ENCODE measurements at places on chromosomes 3 and 15.

DNA sequence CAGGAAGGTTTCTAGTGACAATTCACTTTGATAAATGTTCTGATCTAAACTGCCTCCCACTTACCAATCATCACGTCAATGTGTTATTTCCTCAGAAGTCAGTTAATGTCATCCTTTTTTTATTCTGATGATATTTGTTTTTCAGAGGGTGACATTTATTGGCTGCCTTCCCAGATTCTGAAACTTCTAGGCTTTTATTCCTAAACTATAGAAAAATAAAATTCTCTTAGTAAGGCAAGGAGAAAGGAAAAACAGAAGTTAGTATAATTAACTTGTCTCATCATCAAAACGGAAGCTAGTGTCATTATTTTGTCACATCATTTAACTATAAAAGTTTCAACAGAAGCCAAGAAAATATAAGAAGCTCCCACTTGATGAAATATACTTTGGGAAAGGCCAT lies 100.0 kb upstream of the C3orf80 start:
- no peak for DNase-seq

- DNase-seq = no peak
Measured at GRCh38 chr3:63918321-63918720, 6.1 kb upstream of the SCAANT1 start.

- DNase-seq = no peak
Measured at GRCh38 chr15:31040611-31041010, 49.2 kb upstream of the MTMR10 start.

DNA sequence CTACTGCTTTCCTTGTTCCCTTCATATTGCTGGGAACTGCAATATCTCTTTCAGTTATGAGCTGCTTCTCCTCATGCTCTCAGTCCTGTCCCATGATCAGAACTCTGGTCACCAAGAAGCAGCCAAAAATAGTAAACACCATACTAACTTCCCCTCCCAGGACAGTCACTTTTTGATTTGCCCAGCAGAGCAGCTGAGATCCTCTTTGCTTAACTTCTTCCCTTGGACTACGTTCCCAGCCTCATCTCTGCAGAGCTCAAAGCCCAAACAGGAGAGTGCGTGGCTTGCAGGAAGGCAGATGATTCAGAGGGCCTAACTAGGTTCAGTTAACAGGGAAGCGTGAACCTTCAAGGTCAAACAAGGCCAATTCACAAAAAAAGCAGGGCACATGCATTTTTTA lies 153.2 kb downstream of the CTNNB1 start:
- DNase-seq = no peak

GRCh38 chr3:114351123-114351821 lies 57.4 kb downstream of the TIGIT start:
- DNase-seq = no peak

GRCh38 chr3:152609891-152610290 lies 225.0 kb upstream of the P2RY1 start:
- no peak for DNase-seq

DNA sequence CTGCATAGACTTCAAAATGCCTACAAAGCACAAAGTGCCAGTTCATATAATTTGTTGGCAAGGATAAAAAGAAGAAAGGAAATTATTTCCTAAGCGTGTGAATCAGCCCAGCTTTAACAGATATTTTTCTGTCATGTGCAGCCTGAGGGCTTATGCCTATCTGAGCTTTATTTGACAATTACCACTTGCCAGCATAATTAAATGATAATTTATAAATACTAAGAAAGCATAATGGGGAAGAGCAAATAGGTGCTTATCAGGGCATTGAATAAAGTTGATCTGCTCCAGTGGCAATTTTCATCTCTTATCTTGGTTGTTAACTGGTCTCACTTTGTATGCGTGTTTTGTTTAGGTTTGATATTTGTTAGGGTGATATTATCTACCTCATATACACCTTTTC lies 313.4 kb upstream of the DNAJC19 start:
- DNase-seq = no peak

DNA sequence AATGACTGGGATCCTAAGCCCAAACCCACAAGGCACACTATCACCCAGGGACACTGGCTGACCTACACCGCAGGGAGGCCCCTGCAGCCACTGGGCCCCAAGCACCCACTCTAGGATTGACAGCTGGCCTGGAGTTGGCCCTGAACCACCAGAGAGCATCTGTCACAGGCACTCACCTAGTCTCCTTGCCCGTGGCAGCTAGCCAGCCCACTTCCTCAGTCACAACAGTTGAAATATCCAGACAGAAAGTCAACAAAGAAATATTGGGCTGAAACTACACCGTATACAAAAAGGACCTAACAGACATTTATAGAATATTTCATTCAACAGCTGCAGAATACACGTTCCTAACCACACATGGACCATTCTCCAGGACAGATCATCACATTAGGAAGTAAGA lies 5.2 kb upstream of the SPINK8 start:
- DNase-seq = no peak

DNA sequence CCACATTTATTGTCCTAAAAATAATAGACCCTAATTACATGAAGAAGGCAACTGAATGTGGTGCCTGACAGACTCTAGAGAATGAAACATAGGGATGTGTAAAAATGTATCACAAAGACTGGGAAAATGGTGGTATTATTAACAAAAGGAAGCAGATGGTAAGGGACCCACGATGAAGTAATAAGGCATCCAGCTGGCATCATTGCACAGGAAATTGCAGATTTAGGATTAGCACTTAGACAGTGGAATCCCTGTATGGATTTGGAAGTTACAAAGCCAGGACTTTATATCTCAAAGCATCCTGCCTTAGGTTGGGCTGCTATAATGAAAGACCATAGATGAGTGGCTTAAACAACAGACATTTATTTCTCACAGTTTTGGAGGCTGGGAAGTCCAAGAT lies 104.3 kb downstream of the PPM1L start:
- no peak for DNase-seq

GRCh38 chr15:50148362-50148963 lies 29.4 kb upstream of the ATP8B4 start:
- DNase-seq = no peak

GRCh38 chr15:56356616-56357015 lies 8.6 kb upstream of the TEX9 start:
- DNase-seq = no peak

DNA sequence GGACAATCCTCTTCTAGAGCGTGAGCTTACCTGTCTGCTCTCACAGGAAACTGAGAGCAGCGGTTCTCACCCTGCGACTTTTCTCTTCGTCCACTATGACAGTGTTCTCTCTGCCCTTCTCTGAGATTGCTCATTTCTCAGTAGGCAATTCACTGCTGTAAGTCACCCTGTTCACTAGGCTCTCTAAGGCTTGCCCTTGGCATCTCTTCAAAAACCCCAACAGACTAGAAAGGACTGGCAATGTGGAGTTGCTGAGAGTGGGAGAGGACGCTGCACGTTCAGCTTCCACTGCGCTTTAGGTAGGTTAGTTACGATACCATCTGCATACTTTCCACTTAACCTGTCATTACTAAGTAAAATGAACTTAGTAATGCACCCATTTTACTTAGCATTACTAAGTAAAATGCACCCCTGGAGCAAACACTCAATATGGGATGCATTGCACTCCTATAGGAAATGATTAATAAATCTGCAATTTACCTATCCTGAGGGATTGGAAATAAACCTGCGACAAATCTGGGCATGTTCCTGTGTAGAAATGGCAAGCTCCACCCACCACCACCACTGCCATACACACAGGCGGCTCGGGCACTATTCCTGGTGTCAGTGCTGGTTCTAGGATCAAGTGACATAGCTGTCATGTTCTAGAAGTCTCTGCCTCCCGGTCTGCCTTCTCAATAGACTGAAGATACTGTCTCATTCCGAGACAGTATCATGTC lies 21.4 kb downstream of the XPC start:
- no peak for DNase-seq

DNA sequence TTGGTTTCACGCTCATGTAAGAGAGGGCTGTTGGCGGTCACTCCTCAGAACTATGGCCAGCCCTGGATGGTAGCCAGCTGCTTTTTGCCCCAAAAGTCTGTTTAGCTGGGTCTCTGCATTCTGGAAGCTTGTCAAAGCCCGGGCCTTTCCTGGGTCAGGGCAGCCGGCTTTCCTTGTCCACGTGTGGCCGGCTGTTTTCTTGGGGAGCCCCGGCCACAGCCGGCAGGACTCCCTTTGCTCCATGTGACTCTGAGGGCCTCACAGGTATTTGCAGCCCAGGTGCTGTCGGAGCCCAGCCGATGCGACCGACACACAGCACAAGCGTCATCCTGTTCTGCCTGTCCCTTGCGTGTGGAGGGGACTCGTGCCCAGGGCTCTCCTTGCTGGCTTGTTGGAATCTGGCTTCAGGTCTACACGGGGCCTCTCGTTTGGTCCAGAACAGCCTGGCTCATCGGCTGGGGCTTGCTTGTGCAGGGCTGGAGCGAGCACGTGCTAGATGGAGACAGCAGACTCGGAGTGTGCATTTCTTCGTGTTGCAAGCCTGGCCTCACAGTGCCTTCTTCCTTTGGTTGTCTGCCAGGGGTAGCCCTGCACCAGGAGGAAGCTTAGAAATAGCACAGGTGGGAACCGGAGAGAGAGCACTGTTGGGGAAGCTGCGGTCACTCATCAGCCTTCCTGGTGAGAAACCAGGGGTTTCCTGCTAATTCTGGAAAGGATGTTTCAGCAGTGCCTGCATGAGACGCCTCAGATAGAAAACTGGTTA lies 51.5 kb downstream of the PGPEP1L start:
- DNase-seq = no peak

GRCh38 chr3:141151439-141151838 lies 80.2 kb upstream of the PXYLP1 start:
- DNase-seq = peak; percentile 39

- peak; percentile 45 for DNase-seq
Measured at GRCh38 chr3:126465928-126466544, 9.7 kb downstream of the ZXDC start.

DNA sequence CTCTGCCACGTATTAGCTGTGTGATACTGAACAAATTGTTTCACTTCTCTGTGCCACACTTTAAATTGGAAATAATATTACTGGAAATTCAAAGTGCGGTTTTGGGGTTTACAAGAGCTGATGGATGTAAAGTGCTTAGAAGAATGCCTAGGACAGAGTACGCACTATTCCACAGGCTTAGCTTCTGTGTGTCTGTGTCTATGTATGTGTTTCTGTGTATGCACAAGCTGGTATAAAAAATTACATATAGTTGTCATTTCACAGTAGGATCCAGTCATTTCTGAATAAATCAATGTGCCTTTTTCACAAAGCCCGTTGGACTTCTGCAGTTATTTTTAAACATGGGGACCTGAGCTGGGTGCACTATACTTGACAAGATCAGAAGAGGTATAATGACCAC lies 370.4 kb downstream of the TUSC7 start:
- no peak for DNase-seq

- no peak for DNase-seq
Measured at GRCh38 chr3:29978036-29978435, 628.4 kb upstream of the TGFBR2 start.

GRCh38 chr3:377158-377561 lies 180.6 kb downstream of the CHL1 start:
- no peak for DNase-seq

DNA sequence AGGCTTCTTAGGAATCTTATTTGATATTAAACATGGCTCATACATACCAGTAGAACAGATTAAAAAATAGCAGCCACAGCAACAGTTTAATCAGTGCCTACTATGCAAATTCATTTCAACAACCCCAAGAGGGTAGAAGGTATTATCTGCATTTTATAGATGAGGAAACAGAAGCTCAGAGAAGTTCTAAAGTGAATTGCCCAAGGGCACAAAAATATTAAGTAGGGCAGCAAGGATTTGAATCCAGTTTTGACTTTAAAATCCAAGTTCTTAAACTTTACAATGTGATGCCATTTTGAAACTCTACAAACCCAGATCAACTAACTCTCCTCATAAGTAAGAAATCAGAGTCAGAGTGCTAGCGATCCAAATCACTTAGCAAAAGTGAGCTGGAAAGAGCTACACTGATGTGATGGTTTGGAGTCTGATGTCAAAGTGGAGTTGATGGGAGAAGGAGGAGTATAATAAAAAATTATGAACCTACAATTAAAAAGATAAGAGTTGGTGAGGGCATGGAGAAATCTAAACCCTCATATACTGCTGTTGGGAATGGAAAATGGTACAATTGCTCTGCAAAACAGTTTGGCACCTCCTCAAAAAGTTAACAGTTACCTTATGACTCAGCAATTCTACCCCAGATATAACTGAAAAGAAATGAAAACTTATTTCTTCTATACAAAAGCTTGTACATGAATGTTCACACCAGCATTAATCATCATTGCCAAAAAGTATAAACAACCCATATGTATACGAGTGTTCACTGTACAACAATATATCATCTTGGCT lies 51.0 kb upstream of the PLXND1 start:
- DNase-seq = no peak

DNA sequence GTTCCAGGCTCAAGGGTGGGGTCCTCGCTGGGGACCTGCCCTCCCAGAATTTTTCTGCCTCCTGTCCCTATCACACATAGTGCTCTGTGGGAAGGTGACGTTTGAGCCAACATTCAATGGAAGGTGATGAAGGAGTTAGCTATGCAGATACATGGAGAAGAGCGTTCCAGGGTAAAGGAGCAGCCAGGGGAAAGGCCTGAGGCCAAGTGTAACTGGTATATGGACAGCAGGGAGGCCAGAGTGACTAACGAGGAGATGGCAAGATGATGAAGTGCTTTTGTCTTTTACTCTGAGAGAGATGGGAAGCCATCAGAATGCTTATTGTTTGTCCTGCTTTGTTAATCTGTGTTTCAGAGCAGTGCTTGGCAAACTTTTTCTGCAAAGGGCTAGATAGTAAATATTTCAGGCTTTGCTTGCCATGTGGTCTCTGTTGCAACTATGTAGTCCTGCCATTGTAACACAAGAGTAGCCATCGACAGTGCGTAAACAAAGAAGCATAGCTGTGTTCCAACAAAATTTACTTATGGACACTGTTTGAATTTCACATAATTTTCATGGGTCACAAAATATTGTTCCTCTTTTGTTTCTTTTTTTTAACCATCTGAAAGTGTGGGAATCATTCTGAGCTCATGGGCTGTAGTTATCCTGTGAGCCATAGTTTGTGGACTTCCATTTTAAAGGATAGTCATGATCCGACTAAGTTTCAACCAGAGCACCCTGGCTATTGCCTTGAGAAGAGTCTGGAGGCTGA lies 25.8 kb upstream of the PIAS1 start:
- no peak for DNase-seq

GRCh38 chr3:27800261-27800660 lies 78.1 kb upstream of the EOMES start:
- no peak for DNase-seq

DNA sequence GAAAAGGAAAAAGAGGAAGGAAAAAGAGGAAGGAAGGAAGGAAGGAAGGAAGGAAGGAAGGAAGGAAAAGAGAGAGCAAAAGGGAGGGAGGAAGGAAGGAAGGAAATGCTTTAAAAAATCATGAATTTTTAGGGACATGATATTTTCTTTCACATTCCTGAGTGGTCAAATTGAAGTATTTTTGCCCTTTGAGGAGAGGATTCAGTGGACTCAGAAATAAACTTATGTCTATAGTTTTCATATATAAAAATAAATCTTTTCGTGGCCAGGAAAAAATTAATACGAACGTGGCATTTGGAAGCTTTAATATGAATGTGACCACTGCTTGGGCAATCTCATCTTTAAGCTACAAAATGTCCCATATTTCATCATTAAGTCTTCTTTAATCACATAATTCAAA lies 183.0 kb upstream of the TMCO5A start:
- DNase-seq = no peak

GRCh38 chr15:78360367-78360801 lies 20.2 kb downstream of the CRABP1 start:
- DNase-seq = no peak

GRCh38 chr15:47669221-47669620 lies 48.1 kb upstream of the SEMA6D start:
- DNase-seq = no peak

All from left cardiac atrium (tissue), 4 donors.